COR-L47 (cell line): ENCODE measurements at places on chromosomes 6 and 20.

- no peak for DNase-seq
Measured at GRCh38 chr20:54140067-54140466, 33.7 kb downstream of the CYP24A1 start.

DNA sequence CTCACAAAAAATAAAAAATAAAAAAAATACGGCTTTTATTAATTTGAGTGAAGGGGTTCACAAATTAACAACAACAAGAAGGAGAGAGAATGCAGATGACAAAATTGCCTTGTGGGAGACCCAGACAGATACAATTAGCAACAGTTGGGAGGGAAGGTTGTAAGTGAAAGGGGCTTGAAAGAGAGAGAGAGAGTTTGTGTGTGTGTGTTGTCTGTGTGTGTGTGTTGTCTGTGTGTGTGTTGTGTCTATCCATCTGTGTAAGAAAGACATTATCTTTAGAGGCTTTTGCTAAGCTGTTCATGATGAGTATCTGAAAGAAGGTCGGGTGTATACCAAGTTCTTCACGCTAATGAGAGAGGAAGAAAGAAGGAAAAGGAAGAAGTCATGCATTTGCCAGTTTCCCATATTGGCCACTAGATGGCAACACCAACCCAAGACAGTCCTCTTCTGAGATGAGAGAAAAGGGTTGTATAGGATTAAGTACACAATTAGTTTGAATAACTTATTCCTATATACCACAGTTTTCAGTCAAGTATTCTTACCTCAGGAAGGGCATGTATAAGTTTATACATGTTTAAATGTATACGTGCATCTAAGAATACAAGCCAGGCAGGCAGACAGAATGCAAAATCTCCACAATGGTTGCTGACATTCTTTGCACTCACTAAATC lies 63.7 kb upstream of the CD2AP start:
- DNase-seq: peak; percentile 27

DNA sequence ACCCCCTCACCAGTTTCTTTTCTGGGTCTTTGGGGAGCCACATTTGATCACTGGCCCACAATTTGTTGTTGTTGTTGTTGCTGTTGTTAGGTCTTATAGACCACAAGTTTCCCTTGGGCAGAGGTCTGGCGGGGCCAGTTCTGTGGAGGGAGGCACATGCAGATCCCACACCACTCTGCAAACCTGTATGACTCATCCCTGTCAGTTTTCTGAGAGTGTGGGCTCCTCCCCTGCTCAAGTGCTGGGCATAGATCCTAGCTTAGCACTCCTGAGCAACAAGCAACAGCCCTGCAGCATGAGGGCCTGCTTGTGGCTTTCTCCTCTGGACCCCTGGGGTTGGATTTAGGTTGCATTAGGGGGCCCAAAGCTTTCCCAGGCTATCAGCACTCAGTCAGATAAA lies 411.1 kb upstream of the HTR1E start:
- DNase-seq: no peak

- no peak for DNase-seq
Measured at GRCh38 chr6:63928613-63929012, 293.0 kb downstream of the PHF3 start.

GRCh38 chr6:107237992-107238660 lies 122.8 kb upstream of the BEND3 start:
- no peak for DNase-seq

DNA sequence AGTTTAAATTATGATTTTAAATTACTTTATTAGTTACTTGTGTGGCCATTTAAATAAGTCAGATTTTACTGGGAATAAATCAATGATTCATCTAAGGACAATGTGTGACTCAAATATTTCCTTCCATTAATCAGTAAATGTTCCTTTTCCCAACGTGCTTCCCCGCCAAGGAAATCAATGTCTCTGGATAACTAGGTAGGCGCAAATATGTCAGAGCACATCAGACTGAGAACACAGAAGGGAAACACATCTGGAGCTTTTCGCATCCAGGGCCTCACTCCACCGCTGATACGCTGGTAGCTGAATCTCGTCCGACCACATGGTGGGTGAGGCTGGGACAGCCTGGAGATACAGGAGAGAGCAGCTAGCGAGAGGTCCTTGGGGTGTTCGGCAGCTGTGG lies 56.4 kb upstream of the RPS6KA2 start:
- DNase-seq: no peak

- DNase-seq: no peak
Measured at GRCh38 chr20:56212091-56212490, 36.4 kb upstream of the MC3R start.

- no peak for DNase-seq
Measured at GRCh38 chr6:38603496-38603895, 36.2 kb downstream of the BTBD9 start.

DNA sequence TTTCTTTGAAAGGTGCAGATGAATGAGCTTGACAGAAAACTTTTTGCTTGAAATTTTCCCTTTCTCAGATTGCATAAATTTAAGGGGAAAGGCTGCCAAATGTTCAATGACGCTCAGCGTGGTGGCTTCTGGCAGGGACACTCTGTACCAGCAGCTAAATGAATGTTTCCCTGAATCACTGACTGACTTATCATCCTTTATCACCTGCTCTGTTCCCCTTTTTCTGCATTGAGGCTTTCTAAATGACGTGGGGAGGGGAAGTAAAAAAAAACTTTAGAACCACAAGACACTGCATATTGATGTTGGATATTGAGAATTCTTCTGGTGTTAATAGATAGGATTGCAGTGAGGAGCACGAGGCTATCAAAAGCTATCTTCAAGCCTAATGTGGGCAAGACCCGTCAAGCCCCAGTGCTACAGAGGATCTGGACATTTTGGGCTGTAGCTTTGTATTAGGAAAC lies 46.9 kb upstream of the ENPP5 start:
- DNase-seq: no peak

DNA sequence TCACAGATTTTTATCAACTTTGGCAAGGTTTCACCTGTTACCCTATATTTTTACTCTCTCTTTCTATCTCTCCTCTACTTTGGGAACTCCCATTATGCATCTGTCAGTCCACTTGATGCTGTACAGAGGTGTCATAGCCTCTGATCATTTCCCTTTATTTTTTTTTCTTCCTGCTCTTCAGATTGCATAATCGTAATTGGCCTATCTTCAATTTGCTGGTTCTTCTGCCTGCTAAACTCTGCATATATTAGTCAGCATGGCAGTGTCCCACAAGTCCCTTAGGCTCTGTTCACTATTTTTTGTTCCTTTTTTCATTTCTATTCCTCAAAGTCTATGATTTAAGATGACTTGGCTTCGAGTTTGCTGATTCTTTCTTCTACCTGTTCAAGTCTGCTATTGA lies 44.7 kb upstream of the MICB start:
- DNase-seq: no peak

- DNase-seq: no peak
Measured at GRCh38 chr6:38378801-38379200, 260.9 kb downstream of the BTBD9 start.

GRCh38 chr6:40583709-40584108 lies 3.5 kb downstream of the LRFN2 start:
- DNase-seq: no peak

DNA sequence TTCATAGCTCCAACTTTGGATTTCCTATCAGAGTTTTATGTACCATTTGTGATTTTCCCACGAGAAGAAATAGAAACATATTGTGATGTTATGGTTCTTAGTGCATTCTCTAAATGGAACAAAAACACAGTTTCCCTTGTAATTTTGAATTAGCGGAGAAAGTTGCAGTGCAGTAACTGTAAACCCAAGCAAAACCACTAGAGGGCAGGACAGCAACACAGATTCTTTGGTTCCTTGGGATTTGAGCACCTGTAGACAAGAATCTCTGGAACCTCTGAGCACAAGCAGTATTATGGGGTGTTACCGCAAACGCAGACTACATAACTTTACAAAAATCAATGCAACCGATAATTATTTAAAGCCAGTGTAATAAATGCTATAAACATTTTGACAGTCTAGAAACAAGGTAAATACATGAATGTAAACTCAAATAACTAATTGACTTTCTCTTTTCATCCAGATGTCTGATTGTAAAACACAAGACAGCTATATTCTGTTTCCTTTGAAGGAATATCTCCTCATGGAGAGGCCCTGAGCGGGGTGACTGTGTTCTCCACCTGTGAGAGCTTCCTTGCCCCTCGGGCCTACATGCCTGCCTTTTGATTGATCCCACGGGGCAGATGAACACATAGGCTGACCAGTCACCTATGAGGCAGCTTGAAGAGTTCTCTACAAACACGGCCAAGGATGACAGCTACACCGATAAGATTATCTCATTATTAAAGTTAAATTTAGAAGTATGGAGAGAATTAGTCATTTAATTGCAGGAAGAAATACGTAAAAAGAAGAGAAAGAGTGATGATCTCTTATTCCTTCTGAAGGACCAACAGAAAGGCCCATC lies 67.5 kb upstream of the COL21A1 start:
- DNase-seq: peak; percentile 22

GRCh38 chr6:48626421-48626820 lies 515.4 kb upstream of the PTCHD4 start:
- no peak for DNase-seq

GRCh38 chr6:125714441-125715090 lies 34.9 kb upstream of the HEY2 start:
- DNase-seq: peak; percentile 35

- no peak for DNase-seq
Measured at GRCh38 chr20:20489054-20489453, 121.2 kb downstream of the INSM1 start.

DNA sequence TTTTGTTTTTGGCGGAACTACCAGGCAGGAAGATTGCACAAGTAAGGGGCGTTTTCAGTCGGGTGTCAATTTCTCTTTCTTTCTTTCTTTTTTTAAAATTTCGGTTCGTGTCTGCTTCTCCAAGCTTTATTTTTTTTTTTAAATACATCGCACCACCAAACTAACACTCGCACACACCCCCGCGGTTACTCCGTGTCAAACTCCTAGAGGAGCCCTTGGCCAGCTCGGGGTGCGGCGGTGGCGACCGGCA lies 338 bp downstream of the UTRN start:
- DNase-seq: no peak

DNA sequence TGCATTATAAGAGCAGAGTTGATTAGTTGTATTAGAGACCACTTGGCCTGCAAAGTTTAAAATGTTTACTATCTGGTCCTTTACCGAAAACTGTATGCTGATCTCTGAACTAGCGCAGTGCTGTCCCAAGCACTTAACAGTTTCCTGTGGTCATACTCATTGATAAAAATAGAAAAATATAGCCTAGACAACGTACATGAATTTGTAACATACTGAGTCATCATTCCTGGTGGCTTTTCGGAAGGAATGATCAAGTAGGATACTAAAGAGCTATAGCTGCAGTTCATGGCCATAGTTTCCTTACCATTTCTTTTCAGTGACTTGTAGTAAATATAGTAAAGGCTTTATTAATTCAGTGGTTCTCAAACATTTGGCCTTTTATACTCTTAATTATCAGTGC lies 18.4 kb downstream of the TTK start:
- DNase-seq: no peak

- no peak for DNase-seq
Measured at GRCh38 chr6:50927800-50928199, 109.1 kb downstream of the TFAP2B start.

DNA sequence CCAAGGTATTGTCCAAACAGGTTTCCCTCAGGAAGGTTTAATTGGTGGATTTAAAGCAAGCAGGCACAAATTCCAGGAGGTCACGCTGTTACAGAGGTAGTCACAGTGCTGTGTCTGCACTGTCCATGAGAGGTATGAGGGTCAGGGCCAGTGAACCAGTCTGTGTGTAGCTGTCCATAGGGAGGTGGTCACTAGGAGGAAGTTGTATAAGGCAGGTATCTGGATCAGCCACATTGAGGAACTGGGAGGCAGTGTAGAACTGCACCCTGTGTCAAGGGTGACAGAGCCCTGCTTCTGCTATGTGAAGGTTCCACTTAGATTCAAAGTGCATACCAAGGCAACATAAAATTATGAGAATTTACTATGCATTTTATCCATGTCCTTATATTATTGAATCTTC lies 73.3 kb downstream of the MAP3K4 start:
- no peak for DNase-seq

- DNase-seq: no peak
Measured at GRCh38 chr6:150313781-150314180, 55.0 kb upstream of the IYD start.

DNA sequence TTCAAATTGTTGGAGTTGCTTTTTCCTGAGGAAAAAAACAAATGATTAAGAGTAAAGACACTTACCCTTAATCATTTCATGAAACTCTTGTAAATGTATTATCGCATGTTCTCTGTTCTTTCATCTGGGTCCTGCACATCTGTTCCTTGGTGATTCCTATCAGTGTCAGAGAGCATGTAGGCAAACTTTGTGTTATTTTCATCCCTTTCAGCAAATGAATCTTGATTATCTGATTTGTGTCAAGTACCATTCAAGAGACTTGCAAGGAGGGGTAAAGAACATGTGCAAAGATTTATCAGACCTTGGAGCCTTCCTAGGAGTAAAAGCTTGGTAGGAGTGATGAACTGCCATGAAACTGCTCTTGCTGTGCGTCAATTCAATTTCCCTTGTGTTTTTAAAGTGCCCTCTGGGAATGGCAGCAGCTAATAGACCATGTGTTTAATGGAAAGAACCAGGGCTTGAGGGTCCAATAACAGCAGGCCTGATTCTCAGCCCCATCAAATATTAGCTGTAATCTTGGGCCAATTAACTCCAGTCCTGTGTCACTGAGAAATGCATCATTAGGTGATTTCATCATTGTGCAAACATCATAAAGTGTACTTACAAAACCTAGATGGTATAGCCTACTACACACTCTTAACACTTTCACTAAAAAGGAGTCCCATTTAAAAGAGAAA lies 118.9 kb upstream of the CEP85L start:
- DNase-seq: no peak
